ENCODE measurements at places on chromosomes 4 and X. TPM values are rescaled to one million over a fixed set of nuclear protein-coding genes. Genes with fewer than 3 reads are reported as not detected.
A peak's percentile ranks its signal among the peaks of the same experiment; 100 is the strongest.

DNA sequence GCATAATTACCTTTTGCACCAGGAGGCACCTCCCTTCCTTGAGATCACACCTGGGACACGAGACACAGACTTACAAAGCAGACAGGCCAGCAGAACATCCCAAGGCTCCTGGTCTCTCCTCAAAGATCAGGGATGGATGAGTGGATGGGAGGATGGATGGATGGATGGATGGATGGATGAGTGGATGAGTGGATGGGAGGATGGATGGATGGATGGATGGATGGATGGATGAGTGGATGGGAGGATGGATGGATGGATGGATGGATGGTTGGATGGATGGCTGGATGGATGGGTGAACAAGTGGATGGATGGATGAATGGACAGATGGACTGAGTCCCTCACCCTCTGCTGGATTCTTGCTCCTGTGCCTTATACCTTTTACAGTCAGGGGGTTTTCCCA lies 364.0 kb downstream of the BCOR start:
- no peak for DNase-seq

DNA sequence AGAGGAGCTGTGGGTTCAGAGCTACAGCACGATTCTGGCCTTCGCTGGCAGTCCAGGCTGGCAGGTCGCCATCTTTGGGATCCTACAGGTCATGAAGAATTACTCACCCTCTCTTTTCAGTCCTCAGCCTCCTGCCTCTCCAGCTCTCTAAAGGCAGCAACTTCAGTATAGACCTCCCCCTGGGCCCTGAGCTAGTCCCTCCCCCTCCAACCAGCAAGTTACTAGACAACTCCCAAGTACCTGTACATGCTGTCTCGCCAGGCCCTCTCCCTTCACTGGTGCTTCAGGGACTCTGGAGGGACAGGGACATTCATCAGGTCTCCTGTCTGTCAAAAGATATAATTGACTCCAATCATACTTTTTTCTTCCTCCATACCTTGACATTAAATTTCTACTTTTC lies at the start of gene GPR119:
Gene GPR119, minus strand, starts transcription at position 155 of the 400 bp plus-strand sequence. CDS start 227 bp downstream, outside the sequence.
- DNase-seq = no peak

DNA sequence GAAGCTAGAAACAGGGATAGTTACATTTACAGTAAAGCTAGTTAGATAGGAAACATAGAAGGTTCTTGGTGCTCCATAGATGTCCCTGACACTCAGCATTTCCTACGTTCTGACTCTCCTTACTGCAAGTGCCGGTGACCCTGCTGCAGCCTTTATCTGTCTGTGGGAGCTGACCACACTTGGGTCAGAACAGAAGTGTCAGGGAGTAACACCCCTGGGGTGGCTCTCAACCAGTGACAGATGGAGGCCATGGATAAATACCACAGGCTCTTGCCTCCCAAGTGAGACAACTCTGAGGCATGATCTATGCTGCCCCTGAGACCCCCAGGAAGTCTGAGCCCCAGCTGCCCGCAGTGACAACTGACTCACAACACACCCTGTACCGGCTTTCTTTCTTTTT lies 69.8 kb downstream of the ANXA3 start:
- no peak for DNase-seq

GRCh38 chrX:14776901-14777300 lies 96.0 kb downstream of the FANCB start:
- no peak for DNase-seq

GRCh38 chr4:163544407-163545038 lies 50.0 kb downstream of the TMA16 start:
- DNase-seq = no peak

DNA sequence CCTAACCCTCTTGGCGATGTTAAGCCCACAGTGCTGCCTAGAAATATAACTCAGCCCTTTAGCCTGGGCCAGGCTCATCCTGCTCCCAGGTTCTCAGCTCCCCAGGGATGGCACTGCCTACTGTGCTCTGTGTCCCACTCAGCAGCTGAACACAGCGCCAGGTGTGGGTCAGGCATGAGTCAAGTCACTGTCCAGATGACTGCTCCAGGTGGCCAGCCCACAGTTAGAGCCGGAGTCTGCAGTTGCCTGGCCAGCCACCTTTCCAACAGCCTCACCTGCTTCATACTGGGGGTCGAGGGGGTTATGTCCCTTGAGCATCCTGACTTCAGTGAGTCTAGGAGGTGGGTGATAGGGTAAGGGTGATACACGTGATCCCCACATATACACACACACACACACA lies 48.4 kb downstream of the TBC1D14 start:
- no peak for DNase-seq

- no peak for DNase-seq
These were observed 104.7 kb downstream of the MGST2 start for GRCh38 chr4:139770361-139770760.

DNA sequence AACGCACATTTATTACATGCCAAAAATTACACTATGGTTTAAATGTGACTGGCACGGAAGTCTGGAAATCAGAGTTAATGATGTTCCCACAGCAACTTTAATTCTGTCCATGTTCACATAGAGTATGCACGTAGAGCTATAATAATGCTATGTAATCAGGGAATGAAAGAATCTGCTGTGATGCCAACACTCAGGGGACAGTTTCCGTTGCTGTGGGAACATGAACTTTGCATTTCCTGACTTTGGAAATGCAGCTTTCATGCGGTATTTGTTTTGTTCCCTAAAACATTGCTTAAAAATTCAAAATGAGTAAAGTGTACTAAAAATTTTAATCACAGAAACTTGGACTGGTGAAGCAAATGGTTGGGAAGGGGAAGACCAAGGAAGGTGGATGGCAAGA lies 65.7 kb downstream of the MAGEA1 start:
- DNase-seq = no peak

- DNase-seq = no peak
These were observed 32.0 kb upstream of the AMELX start for GRCh38 chrX:11261260-11261659.

GRCh38 chr4:123256901-123257300 lies 139.7 kb upstream of the SPRY1 start:
- no peak for DNase-seq

GRCh38 chr4:186606591-186606992 lies 51.2 kb upstream of the MTNR1A start:
- DNase-seq = no peak

- DNase-seq = no peak
These were observed 119.8 kb downstream of the DRD5 start for GRCh38 chr4:9901257-9901656.

DNA sequence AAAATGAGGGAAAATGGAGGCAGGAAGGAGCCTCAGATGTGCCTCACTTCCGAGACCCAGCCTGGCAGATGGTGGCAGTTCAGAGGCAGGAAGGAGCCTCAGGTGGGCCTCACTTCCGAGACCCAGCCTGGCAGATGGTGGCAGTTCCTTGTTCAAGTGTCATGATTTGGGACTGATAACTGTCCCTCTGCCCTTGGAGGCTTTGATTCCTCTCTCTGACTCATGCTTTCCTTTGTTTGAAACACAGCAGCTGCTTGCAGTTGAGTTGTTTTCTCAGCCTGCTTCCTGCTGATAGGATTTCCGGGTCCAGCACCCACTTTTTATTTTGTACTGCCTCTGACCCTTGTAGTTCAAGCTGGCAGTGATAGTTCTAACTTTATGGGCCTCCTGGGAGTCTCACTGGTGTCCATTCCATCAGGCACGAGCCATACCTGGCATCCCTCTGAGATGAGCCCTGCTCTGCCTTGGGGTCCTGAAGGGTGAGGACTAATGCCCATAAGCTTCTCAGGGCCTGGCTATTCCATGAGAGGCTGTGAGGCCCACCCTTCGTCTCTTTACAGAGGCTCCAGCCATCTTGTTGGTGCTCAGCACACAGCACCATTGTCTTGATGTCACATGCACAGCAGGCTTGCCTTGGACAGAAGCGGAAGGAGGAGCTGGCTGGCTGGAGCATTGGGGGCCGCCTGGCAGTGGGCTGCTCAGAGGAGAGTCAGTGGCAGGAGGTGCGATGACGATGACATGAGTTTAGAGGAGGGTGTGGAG lies 13.0 kb downstream of the RGS12 start:
- no peak for DNase-seq

DNA sequence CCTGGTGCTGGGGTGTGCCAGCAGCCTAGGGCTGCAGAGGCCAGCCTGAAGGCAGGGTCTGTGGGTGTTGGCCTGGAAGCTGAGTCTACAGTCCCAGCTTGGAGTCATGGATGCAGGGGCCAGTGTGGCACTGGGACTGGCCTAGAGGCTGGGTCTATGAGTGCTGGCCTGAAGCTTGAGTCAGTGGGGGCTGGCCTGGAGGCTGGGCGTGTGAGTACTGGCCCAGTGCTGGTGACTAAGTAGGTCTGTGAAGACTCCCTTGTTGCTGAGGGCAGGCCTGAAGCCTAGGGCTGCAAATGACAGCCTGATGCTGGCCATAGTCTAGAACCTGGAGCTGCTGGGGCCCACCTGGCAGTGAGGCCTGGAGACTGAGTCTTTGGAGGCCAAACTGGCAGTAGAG lies 31.3 kb upstream of the ALG13 start:
- DNase-seq = no peak

DNA sequence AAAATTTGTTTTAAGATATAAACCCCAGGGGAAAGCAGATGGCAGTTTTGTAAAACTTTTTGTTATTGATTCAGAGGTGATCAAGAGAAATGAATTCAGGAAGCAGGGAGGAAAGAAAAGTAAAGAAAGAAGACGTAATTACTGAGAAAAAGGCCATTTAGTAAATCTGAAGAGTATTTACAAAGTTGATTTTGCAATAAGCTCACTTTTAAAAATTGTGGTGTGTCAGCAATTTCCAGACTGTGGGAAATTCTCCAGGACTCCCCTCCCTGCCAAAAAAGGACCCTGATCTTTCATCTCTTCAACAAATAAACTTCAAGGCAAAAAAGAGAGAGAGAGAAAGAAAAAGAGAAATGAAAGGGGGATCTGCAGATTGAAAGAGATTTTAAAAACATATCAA lies 36.6 kb downstream of the PCYT1B start:
- DNase-seq = peak; percentile 55

GRCh38 chr4:32697281-32697814 lies 1977.2 kb downstream of the PCDH7 start:
- DNase-seq = no peak

DNA sequence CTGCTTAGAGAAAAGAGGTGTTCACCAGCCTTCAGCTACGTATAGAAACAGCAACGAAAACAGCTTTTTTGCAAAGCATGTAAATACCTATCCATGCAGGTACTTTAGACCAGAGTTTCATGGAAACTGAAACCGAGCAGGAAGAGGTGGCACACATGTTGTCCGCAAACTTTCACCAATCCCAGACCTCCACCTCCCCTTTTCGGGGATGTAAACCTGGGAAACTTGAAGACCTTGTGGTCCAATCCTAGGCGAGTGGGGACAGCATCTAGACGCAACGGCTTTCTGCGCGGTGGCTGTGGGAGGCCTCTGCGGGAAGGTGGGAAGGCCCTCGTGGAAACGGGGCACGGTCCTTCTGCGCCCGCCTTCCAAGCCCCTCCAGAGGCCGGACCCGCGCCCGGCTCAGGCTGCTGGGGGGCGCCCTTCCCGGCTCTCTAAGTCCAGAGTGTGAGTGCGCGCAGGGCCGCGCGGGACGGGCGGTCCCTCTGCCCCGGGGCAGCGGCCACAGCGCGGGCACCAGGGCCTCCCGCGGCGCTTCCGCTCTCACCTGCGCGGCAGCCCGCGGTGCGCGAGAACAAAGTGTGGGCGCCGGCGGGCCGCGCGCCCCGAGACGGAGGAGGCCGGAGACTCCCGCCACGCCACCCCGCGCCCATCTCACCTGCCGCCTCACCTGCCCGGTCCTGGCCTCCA lies 830 bp upstream of the SHROOM2 start:
- DNase-seq = no peak

DNA sequence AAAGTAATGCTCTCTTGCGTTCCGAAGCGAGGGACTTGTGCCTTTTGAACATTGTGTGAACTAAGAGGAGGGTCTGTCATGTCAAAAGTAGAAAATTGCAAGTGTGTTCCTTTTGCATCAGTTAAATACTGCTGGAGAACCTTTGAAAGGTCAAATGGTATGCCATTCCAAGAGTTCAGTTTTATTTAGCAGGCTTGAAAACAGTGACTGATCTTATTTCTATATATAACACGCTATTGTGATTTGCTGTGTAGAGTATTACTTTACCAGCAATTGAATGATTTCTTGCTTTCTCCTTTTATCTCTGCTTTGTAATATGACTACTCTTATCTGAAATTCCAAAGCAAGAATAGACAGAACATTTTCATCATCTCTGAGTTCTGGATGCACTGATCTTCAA lies at the start of gene TECRL:
Gene TECRL, minus strand, starts transcription at position 151 of the 400 bp plus-strand sequence. Its CDS starts 99 bp downstream, at position 52.
- no peak for DNase-seq

- no peak for DNase-seq
These were observed 27.9 kb downstream of the TKTL1 start for GRCh38 chrX:154323537-154323936.

- no peak for DNase-seq
These were observed 188.7 kb upstream of the VCX start for GRCh38 chrX:7654316-7654715.

- no peak for DNase-seq
These were observed 321.6 kb upstream of the PCDH10 start for GRCh38 chr4:132827522-132827921.

DNA sequence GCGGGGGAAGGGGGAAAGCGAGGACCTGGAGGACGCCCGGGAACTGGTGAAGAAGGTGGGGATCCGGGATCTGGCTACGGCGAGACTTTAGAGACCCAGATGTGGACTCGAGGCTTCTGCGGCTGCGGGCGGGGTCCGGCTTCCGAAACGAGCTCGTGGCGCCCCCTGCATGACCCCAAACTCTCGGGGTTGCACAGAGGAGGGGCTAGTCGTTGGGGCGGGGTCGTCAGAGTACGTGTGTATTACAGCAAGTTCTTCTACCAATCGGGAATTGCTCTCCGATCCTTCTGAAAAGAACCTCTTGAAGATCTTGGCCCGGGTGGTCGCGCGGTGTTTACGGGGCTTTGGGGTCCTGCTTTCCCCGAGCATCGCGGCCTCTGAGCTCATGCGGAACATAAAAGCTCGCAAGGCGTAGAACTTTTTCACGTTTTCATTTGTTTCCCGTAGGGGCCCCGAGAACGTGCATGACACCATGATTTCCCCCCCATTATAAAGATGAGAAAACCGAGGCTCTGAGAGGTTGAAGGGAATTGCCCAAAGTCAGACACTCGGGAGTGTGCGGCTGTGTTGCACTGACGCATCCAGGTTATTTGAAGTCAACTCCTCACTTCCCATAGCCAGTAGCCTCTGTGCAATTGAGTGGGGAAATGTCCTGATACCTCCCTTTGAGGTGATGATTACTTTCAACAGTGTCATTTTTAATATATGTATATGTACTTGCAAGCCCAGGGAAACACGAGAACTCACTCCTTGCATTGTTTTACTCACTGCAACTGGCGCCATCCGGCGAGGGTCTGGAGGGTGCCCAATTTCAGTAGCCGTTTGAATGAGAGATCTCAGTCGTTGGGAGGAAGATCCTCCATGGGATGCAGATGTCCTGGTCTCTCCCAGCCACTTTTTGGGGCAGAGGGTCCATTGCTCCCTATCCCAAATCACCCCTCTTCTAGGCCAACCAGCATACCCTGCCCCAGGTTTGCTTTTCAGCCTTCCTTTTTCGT lies at the start of gene BEND4:
Gene BEND4, minus strand, starts transcription at position 149 of the 998 bp plus-strand sequence. CDS start 512 bp downstream, outside the sequence.
- no peak for DNase-seq

Gene PDE6B
- polyA plus RNA-seq = 19.0 TPM

Gene GK
- polyA plus RNA-seq = 10.1 TPM

Gene TMEM271
- polyA plus RNA-seq = 0.05 TPM

Gene CAPN6
- 15.1 TPM for polyA plus RNA-seq

Gene DDX53
- polyA plus RNA-seq = not detected

Gene HSFX1
- polyA plus RNA-seq = 1.4 TPM

Gene CT45A10
- 14.7 TPM for polyA plus RNA-seq

Gene RNF212
- 11.2 TPM for polyA plus RNA-seq

Gene FAM149A
- 17.6 TPM for polyA plus RNA-seq

Gene MMAA
- 7.2 TPM for polyA plus RNA-seq

Gene ANKRD17
- 77.7 TPM for polyA plus RNA-seq

Gene BCOR
- polyA plus RNA-seq = 55.3 TPM

Gene CENPE
- polyA plus RNA-seq = 35.9 TPM

All from right lung (tissue), 10 donors.